GM12892 (cell line): ENCODE measurements at places on chromosomes 12 and 14.

- no peak for DNase-seq
Observed at GRCh38 chr14:51039252-51039651, 55.7 kb downstream of the TRIM9 start.

- DNase-seq = peak; percentile 83
Observed at GRCh38 chr14:23120541-23121251, 1.6 kb upstream of the CEBPE start.

- DNase-seq = no peak
Observed at GRCh38 chr12:25950329-25951115, 8.0 kb upstream of the RASSF8 start.

DNA sequence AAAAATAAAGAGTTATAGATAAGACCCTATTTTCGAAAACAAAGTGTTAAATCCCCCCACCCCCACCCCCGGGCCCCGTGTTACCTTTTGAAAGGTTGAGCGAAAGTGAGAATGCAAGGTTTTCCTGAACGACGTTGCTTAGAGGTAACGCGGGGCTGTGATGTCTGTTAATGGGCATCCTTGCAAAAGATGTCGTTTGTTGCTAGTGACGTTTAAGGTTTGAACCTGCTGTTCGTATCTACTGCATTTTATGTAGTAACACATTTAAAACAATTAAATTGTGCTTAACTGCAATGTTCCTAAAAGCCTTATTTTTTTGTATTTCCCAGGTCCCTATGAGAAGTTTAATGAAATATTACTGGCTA is 1.2 kb downstream of the CPSF6 start:
- DNase-seq = no peak

DNA sequence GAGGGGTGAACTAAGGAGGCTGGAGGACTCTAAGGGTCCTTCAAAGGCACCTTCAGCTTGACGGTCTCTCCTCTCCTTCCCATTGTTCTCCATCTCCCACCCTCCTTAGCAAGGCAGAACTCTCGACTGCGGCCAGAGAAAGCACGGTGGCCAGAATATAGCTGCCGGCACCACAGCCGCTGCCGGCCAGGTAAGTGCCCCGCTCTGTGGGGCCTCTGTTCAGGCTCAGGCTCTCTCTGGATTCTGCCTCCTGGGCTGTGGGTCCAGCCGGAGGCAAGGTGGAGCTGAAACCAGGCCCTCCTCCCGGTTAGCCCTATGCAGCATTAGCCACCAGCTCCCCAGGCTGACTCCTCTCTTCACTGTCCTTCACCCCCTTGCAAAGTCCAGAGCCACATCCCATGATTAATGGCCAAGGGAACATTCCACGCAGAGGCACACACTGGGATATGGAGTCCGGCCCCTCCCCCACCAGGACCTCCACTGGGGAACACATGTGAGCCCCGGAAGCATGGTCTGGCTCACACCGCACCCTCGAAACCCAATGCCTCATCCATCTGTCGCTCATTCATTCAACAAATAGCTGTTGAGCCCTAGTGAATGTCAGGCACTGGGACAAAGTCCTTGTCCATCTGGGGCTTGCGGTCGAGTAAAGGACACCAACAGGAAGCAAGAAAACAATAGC is 25.2 kb downstream of the LTBP2 start:
- no peak for DNase-seq

GRCh38 chr12:47082796-47083621 is 3.2 kb upstream of the AMIGO2 start:
- no peak for DNase-seq

DNA sequence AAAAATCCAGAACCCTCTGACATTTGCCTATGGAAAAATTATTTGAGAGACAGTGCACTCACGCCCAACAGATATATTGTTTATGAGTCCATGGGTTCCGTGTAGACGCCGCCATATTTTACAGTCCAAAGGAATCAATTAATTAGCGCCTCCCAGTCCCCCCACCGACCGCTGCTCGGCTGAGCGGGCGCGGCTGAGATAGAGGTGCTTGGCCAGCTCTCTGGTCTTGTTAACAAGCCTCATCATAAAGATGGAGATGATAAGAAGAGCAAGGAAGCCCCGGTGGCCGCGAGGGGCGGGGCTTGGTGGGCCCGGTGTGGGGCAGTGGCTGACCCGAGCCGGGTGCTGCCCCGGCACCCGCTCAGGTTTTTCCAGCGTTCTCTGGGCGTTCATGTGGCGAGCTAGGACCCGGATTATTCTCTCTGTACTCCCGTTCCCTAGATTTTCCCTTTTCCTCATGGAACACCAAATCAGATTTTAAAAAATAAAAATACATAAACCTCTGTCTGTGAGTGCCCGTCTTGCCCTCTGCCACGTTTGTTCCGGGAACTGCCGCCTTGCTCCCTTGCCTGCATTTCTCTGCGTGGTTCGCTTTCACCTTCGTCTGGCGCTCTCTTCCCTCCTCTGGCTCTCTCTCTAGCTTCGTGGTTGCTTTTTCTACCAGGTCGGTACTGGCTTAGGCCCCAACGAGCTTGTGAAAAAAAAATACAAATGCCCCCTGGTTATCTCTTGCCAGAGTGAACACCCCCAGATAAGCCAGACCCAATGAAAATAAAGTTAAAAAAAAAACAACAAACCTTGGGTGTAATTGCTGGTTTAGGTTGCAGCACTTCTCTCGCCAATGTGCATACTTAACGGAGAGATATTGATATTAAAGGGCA is 9.0 kb downstream of the HOXC12 start:
- no peak for DNase-seq

GRCh38 chr12:47741340-47741703 is 16.0 kb upstream of the ENDOU start:
- DNase-seq = no peak

DNA sequence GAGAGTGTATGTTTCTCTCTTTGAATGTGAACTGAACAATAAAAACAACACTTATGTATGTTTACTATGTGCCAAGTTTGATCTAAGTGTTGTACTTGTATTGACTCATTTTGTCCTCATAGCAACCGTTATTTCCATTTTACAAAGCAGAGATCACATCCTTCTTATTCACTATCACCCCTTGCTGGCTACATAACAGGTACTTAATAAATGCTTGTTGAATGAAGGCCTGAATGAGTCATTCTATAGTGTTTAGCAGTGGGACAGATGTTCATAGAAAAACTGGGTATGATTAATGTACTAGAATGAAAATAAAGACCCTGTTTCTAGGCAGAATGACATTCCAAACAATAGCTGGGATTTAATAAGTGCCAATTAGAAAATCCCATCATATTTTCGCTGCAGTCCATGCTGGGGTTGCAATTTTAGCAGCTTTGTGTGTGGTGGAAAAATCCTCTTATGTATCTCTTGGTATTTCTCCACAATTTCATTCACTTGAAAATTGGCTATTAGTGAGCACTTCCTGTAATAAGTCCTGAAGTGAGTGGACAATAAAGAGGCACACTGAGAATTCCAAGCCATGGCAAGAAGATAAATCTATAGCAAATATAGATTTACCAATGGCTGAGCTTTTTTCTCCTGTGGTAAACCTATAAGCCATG is 86.0 kb downstream of the FAR2 start:
- DNase-seq = no peak

DNA sequence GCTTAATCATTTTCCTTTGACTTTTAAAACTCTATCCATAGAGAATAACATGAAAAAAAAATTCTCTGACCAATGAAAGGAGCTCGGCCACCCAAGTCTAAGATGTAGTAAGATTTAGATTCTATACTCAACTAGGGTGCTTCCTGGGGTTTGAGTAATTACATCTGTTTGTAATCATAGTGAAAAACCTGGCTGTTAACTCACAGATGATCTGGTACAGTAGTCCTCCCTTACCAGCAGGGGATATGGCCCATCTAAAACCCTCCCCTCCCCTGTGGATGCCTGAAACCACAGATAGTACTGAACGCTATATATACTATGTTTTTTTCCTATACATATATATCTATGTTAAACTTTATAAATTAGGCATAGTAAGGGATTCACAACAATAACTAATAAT is 89.2 kb downstream of the DAAM1 start:
- DNase-seq = no peak

DNA sequence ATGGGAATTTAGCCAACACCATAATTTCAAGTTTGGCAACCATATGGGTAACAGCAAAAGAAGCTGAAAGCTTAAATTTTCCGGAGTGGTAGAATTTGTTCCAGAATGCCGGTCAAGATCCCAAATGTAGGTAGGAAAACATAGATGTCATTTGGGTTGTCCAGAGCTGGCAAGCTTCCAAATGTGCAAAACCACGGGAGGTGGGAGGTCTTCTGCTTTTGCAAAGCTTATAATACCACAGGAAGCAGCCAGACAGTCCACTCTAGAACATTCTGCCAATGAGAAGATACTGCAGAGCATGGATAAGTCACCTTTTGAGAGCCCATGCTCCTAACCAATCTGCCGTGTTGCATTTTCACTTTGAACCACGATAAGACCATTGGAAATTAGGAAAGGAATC is 26.4 kb upstream of the BATF start:
- DNase-seq = no peak

GRCh38 chr14:33280646-33281045 is 342.0 kb downstream of the NPAS3 start:
- DNase-seq = no peak

DNA sequence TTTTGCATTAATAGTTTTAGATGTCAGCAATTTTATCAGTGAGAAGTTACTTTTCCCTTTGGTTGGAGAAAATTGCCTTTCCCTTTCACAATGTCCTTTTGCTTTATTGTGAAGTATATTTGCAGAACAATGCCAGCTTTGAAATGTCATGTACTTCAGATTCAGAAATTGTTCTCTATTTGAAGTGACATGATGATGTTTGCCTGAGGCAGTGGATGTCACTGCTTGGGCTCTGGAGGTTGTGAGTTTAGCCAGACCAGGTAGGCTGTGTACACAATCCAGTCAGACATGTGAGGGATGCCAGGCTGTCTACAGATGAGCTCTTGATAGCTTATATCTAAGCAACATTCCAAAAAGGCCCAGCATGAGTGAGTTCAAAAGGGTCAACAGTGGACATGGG is 451.9 kb upstream of the FBXO33 start:
- no peak for DNase-seq
